ENCODE measurements at places on chromosomes 13 and 19.

- peak within 1 kb of the TSS; percentile 75 for H3K4me3 ChIP-seq
- no peaks in the 10 kb centered on the region for H3K36me3 ChIP-seq
- H3K27me3 ChIP-seq: no peaks in the 10 kb centered on the region
- peak; percentile 70 for DNase-seq
- H3K4me1 ChIP-seq: peaks cover 10% of the 10 kb centered on the region
These were observed at the start of gene KLC3 for GRCh38 chr19:45340232-45340898. Gene KLC3, plus strand, starts transcription at chr19:45340750. Its CDS starts 4,792 bp downstream, at chr19:45345542.

GRCh38 chr19:29193155-29193554 lies 19.8 kb downstream of the UQCRFS1 start:
- no peaks in the 10 kb centered on the region for H3K27me3 ChIP-seq
- no peak overlapping the region for H3K4me3 ChIP-seq
- no peak for DNase-seq
- H3K27ac ChIP-seq: no peak overlapping the region
- H3K4me1 ChIP-seq: no peaks in the 10 kb centered on the region

- H3K27ac ChIP-seq: peak overlapping the region; percentile 5
- DNase-seq: peak; percentile 99
- H3K27me3 ChIP-seq: no peaks in the 10 kb centered on the region
These were observed 1.4 kb upstream of the RAVER1 start for GRCh38 chr19:10334588-10335351.

- peak overlapping the region; percentile 98 for H3K4me3 ChIP-seq
- H3K27me3 ChIP-seq: no peaks in the 10 kb centered on the region
- H3K4me1 ChIP-seq: peaks cover 13% of the 10 kb centered on the region
- H3K27ac ChIP-seq: peak overlapping the region; percentile 56
- DNase-seq: peak; percentile 11
These were observed 1.2 kb downstream of the AP3D1 start for GRCh38 chr19:2149980-2150793.

DNA sequence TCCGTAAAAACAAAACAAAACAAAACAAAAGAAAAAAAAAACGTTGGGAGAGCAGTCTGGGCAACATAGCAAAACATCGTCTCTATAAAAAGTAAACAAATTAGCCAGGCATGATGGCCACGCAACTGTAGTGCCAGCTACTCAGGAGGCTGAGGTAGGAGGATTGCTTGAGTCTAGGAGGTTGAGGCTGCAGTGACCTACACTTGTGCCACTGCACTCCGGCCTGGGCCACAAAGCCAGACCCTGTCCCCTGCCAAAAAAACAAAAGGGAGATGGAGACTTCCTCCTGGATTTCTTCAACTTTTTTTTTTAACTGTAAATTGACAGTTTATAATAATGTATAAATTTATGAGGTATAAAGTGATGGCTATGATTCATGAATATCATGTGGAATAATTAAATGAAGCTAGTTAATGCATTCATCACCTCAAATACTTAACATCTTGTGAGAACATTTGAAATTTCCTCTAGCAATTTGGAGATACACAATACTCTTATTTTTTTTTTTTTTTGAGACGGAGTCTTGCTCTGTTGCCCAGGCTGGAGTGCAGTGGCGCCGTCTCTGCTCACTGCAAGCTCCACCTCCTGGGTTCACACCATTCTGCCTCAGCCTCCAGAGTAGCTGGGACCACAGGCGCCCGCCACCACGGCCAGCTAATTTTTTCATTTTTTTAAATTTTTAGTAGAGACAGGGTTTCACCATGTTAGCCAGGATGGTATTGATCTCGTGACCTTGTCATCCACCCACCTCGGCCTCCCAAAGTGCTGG lies 1.9 kb downstream of the PDCD2L start:
- H3K27me3 ChIP-seq: no peaks in the 10 kb centered on the region
- H3K4me1 ChIP-seq: no peaks in the 10 kb centered on the region
- H3K27ac ChIP-seq: no peak overlapping the region
- H3K4me3 ChIP-seq: peak overlapping the region; percentile 93
- H3K36me3 ChIP-seq: peaks cover 9% of the 10 kb centered on the region
- DNase-seq: no peak

DNA sequence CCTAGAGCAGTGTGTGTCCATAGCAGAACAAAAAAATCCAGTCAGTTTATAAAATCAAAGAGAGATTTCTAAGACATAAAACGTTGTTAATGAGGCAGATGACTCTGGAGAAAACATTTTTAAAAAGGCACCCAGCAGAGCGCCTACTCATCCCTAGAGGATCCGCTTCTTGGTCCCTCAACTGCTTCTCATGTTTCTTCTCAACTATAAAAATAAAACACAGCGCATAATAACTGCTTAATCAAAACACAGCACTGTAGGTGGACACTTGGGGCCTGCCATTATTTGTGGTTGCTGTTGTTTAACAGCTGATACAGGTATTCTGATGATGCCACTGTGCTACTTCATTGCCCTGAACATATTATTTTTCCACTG lies 347.9 kb downstream of the FGF9 start:
- H3K4me1 ChIP-seq: no peaks in the 10 kb centered on the region
- DNase-seq: no peak
- H3K27me3 ChIP-seq: no peaks in the 10 kb centered on the region
- H3K36me3 ChIP-seq: no peaks in the 10 kb centered on the region
- H3K27ac ChIP-seq: no peak overlapping the region

DNA sequence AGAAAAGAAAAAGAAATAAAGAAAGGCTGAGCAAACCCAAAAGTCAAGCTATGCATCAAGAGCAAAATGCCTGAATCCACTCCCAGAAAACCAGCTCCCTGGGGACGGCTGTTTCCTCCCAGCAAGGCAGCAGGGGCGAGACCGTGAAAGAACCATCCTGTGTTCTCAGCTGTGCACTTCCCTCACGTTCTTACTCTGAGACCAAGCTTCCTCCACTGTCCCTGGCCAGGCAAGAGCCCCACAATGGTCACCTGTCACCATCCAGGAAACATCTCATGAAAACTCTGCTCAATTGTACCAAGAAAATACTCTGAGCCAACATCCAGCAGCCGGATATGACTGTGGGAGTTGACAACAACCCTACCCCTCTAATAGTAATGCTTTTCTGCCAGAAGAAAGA lies 22.9 kb downstream of the RAB20 start:
- no peak for DNase-seq
- no peak overlapping the region for H3K4me3 ChIP-seq
- H3K4me1 ChIP-seq: no peaks in the 10 kb centered on the region
- no peaks in the 10 kb centered on the region for H3K36me3 ChIP-seq
